ENCODE measurements at places on chromosomes 7 and 10. TPM values are rescaled to one million over a fixed set of nuclear protein-coding genes. Genes with fewer than 3 reads are reported as not detected.

SEPTIN7 gene
- polyA plus RNA-seq: 243 TPM

WDR11 gene
- 28.5 TPM for polyA plus RNA-seq

RTKN2 gene
- 0.39 TPM for polyA plus RNA-seq

LRRC18 gene
- not detected for polyA plus RNA-seq

GPR85 gene
- 1.3 TPM for polyA plus RNA-seq

SEM1 gene
- polyA plus RNA-seq: 67.8 TPM

HTRA1 gene
- polyA plus RNA-seq: 18.3 TPM

EPHB6 gene
- 23.6 TPM for polyA plus RNA-seq

TEX36 gene
- polyA plus RNA-seq: not detected

SFTPA1 gene
- 0.80 TPM for polyA plus RNA-seq

GPR26 gene
- not detected for polyA plus RNA-seq

CPN1 gene
- polyA plus RNA-seq: not detected

PNLIPRP3 gene
- polyA plus RNA-seq: not detected

SLC16A9 gene
- polyA plus RNA-seq: 4.3 TPM

IFRD1 gene
- 26.2 TPM for polyA plus RNA-seq

TAS2R60 gene
- polyA plus RNA-seq: not detected

FAM13C gene
- 1.8 TPM for polyA plus RNA-seq

ZFYVE27 gene
- 16.8 TPM for polyA plus RNA-seq

PLAC9 gene
- polyA plus RNA-seq: 5.6 TPM

HOXA5 gene
- polyA plus RNA-seq: 2.3 TPM

CPA1 gene
- polyA plus RNA-seq: 1.4 TPM

NAT16 gene
- polyA plus RNA-seq: not detected

SAMD9L gene
- polyA plus RNA-seq: 13.0 TPM

TLX1 gene
- polyA plus RNA-seq: 7.5 TPM

FFAR4 gene
- polyA plus RNA-seq: 0.06 TPM

CSTF2T gene
- polyA plus RNA-seq: 16.1 TPM

POLR1F gene
- polyA plus RNA-seq: 7.2 TPM

TCAF2 gene
- 1.0 TPM for polyA plus RNA-seq

TUBAL3 gene
- not detected for polyA plus RNA-seq

TRIM74 gene
- polyA plus RNA-seq: 0.64 TPM

GLI3 gene
- polyA plus RNA-seq: 0.29 TPM

OPN1SW gene
- not detected for polyA plus RNA-seq

LRIT1 gene
- polyA plus RNA-seq: not detected

ZNF680 gene
- polyA plus RNA-seq: 5.0 TPM

NFKB2 gene
- 51.9 TPM for polyA plus RNA-seq

LBX1 gene
- polyA plus RNA-seq: not detected
